Activated CD8-positive, alpha-beta memory T cell treated with anti-CD3 and anti-CD28 coated beads for 36 hours (primary cell): ENCODE measurements at places on chromosomes 5 and 9. TPM values are rescaled to one million over a fixed set of nuclear protein-coding genes. Genes with fewer than 3 reads are reported as not detected.

LOX gene
- total RNA-seq, result not detected

RGS7BP gene
- not detected for total RNA-seq

SAXO1 gene
- total RNA-seq, result not detected

CFAP90 gene
- total RNA-seq, result not detected

EQTN gene
- not detected for total RNA-seq

IFNA21 gene
- total RNA-seq, result not detected

GZMA gene
- 18.3 TPM for total RNA-seq

PCDHGA6 gene
- 0.06 TPM for total RNA-seq

GHR gene
- not detected for total RNA-seq

PCDHA6 gene
- total RNA-seq, result not detected

PCDHGB5 gene
- total RNA-seq, result 0.19 TPM

CDC20B gene
- 0.08 TPM for total RNA-seq

NSUN2 gene
- 130 TPM for total RNA-seq
